ENCODE measurements at places on chromosomes 7 and 10.

DNA sequence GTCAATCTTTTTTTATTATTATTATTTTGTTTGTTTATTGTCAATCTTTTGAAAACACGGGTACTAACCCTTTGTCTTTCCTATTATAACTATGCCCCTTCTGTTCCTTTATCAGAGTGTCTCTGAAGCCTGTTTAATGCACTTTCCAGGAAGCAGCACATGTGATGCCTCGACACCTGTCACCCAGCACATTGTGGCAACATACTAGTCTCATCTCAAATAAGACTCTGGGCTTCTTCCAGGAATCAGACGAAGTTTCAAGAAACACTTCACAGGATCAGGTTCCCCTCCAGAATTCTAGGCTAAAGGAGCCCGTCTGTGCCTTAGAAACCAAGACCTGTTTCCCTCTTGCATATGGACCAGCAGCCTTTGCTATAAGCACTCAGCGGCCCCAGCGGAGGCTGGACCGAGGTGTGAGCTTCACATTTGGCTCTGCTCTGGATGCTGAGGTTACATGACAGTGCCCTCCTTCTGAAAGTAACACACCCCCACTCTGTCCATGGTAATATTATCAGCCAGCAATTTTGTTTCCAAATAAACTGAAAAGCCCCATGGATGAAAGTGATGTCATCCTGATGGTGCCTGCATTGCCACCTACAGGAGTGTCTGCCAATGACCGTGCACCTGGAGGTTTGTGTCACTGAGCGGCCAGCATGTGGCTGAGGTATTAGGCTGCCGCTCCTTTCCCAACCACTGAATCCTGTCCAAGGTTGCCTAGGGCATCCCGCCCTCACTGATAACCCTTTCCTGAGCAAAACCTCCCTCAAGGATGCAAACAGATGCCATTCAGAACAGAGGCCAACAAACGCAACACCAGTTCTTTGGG, 38.1 kb downstream of the MKI67 start:
- peak; percentile 19 for DNase-seq

DNA sequence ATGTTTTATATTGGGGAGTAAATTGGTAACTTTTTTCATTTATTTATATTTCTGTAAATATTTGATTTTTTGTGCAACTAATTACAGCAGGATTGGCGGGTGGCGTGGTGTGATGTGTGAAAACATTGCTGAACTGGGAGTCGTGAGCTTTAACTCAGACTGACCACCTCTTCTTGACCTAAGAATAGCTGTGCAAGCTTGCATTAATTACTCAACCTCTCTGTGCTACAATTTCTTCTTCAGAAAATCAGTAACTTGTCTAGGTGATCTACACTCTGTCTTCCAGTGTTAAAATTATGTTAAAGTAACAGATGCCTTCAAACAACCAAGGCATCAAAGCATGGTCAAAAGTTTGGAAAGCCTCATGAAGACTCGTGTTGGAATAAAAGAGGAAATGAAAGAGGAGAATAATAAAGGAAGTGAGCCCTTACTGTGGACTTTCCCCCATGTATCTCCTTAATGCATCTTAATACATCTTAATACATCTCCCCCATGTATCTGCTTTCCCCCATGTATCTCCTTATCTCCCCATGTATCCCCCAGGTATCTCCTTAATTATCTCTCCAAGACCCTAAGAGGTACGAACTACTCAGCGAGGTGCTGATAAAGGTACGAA, 71.2 kb downstream of the SVIL start:
- DNase-seq, result no peak

DNA sequence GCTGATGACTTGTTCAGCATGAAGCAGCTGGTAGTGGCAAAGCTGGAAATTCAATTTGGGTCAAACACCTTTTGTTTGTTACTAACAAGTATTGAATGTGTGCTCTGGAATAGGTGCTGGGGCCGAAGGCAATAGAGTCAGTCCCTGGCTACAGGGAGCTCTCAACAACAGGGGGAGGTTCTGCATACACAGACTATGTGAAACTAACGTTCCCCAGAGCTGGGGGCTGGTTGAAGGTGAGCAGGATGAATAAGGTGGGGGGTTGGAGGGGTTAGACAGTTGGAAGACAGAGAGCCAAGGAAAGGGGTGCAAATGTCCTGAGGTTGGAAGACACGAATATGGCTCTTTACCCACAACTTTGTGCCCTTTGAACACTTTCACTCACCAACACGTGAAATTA, 84.1 kb upstream of the PLPP4 start:
- DNase-seq, result no peak

GRCh38 chr7:38052786-38053185, 125.3 kb upstream of the STARD3NL start:
- no peak for DNase-seq

DNA sequence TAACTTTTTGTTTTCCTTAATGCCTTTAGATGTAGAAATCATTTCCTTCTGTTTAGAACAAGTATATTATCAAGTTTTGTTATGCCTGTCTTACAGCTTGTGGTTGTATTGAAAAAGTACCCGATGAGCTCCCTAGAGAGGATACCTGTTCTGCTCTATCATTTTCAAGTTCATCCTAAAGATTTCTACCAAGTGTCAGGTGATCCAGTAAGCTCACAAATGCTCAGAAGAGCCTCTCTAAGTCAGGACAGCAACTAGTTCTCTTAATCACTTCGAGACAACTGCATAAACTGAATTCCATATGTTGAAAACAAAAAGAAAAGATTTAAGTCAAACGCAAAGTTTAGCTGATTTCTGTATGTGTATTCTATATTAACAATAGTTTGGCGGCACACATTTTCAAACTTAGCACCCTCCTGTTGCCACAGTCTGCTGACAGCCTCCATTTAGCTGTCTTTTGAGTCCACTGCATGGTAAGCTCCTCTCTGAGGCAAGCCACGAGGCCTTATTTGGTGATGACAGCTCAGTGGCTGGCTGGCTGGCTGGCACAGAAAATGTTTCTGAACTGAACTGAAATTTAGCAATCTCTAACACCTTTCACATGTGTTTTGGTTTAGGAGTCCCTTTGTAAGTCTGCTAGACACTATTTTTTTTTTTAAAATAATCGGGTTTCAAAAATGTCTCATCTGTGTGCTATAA, 59.4 kb downstream of the SEMA3C start:
- DNase-seq, result peak; percentile 65

GRCh38 chr7:102942181-102942866, 29.5 kb downstream of the LRRC17 start:
- DNase-seq, result no peak

DNA sequence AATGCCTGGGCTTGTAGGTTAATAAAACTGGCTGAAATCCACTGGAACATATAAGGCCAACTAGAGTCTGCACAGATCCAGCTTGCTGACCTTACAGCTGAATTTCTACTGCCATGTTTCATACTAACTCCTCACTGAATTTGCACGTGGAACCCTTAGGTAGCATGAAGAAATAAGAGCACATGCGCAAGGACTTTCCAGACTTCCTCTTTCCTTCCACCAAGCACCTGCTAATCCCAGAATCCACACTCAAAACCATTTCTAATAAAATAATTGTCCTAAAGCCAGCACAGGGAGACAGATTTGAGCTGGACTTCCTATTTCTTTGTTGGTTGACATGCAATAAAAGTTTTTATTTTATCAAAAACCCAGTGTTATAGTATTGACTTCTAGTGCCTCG, 46.8 kb downstream of the NPVF start:
- DNase-seq, result no peak

DNA sequence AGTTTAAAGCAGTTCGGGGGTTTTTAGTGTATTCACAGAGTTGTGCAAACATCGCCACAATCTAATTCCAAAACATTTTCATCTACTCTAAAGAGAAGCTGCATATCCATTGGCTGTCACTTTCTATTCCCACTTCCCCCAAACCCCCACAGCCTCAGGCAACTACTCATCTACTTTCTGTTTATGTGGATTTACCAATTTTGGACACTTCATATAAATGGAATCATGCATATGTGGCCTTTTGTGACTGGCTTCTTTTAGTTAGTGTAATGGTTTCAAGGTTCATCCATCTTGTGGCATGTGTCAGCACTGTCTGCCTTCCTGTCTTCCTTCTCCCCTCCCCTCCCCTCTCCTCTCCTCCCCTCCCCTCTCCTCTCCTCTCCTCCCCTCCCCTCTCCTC, 78.5 kb upstream of the FZD1 start:
- peak; percentile 63 for DNase-seq

- peak; percentile 32 for DNase-seq
These were observed 11.3 kb upstream of the TRDMT1 start for GRCh38 chr10:17212802-17213221.

DNA sequence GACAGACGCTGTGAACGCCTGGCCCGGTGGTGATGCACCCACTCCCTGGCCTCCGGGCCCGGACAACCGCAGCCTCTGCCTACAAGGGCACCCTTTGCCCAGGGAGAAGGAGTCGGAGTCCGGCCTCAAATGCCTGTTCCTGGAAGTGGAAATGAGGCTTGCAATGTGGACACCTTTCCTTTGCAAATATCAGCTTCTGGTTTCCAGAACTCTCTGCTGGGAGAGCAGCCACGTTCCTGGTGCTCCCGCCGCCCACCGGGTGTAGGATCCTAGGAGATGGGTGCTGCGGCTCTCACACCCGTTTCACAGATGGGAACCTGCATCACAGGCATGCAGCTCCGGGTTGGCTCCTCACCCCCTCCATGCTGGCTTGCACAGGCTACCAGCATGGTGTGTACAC, 2.9 kb downstream of the FOXL3 start:
- DNase-seq, result no peak

- no peak for DNase-seq
These were observed 151.8 kb downstream of the LRRC4 start for GRCh38 chr7:127879436-127879835.

DNA sequence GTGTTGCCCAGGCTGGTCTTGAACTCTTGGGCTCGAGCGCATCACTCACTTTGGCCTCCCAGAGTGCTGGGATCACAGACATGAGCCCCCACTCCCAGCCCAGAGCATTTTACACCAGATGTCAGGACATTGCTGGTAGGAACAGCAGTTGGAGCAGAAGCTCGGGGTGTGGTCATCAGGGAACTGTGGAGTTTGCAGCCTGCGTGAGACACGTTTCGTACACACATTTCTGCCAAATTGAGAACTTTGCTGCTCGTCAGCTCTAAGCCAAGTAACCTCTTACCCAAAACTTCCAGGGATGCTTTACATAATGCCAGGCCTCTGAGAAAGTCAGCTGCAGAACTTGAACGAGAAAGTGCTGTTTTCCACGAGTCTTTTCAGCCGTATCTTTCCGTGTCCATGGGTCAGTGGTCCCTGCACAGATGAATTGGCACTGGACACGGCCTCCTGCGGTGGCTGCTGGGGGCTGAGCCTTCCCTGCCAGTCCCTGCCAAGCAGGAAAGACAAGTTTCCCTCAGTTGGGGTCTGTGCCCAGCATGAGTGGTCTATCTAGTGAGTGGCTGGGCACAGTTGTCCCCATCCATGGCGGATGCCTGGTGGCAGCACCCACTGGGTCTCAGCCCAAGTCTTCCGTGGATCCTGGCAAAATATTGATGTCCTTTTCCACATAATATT, 54.4 kb downstream of the DNAJB6 start:
- no peak for DNase-seq

- no peak for DNase-seq
These were observed 2.7 kb downstream of the COG5 start for GRCh38 chr7:107560898-107561516.

GRCh38 chr10:113278664-113279063, 274.2 kb upstream of the HABP2 start:
- peak; percentile 9 for DNase-seq

DNA sequence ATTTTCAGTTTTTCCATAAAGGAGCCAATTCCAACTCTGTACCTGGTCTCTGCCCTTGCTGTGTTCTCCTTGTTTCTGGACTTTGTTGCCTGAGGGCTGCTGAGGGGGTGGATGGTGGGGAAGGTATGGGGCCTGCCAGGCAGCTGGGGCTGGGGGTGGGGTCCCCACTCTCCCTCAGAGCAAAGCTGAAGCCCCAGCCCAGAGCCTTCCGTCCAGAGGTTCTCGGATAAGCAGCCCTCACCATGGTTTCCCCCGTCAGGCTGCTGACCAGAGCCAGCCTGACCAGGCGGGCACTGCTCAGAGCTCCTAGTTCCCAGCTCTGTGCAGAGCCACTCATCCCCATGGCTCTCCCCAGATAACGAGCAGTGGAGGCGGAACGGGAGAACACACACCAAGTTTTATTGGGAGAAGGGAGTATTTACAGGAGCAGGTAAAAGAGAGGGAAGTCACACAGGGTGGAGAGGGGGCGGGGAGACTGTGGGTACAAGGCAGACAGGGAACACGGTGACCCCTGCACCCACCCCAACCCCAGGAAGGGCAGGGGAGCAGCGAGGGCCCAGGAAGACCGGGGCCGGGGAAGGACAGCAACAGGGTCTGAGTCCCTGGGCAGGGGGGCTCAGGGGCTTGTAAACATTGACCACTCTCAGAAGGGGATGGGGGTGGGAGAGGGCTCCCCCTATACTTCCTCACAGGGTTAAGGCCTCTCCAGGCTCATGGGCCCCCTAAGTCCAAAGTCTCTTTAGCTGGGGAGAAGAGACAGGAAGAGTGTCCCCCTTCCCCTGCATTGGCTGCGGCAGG, 5.8 kb downstream of the GNB2 start:
- no peak for DNase-seq

DNA sequence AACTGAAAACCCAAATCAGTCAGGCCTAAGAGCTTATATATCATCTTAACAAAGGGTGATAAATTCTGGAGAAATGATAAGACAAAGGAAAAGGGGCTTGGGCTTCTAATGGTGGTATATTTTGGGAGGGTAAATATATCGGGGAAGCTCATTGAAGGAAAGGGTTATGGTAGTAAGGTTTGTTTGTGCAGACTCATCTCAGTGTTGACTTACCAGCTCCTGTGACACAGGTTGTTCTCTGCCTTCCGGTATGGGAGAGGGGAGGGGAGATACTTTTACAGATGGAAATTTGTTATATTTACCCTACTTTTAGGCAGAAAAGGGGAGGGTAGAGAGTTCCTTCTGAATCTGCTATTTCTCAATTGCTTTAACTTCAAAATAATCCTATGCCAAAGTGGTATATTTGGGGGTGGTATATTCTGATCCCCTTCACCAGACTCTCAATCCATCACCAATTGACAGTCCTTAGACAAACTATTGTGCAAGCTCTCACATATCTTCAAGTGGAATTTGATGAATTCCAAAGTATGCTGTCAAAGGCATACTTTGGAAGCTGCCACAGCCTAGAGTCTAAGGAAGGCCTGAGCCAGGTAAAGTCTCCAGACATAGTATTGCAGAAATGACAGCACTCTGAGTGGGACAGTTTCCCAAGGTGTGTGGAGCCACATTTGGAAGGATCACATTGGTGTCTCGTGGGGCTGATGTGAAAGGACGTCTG, 13.3 kb upstream of the PAPSS2 start:
- DNase-seq, result no peak

DNA sequence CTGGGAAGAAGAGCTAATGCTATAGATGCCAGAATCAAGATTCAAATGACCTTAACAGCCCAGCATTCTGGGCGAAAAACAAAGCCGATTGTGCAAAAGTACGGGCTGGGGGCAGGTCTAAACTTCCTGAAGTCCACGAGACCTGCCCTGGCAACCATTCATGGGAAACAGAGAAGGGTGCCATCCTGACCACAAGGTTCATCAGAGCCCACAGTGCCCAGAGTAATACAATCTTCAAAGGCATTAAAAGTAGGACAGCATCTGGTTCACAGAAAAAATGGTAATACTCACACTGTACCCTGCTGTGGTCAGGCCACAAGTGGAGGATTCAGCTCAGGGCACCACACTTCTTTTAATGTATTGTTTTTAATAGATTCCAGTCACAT, 36.1 kb downstream of the SORBS1 start:
- DNase-seq, result peak; percentile 40
